Naive B cell (primary cell): ENCODE measurements at places on chromosomes 3 and 15.

DNA sequence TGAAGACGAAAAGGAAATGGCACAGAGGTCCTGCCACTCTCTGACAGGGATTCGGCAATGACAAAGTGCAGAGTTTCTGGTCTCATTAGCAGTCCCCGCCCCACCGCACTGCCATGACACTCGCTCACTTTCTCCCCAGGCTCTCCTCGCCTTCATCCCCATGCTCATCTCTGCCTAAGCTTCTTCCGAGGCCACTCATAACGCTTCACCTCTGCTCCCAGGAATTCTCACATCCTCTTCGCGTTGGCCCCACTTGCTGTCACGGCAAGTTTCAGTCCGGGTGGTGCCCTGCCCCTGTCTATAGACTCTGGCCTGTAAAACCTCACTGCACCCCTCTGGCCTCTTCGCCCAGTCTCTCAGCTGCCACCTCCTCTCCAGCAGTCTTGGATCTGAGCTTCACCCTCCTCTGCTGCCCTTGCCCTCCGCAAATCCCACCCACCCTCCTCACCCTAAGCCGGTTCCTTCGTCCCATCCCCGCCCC, 654 bp downstream of the RUBCN start:
- peak overlapping the region; percentile 97 for H3K27ac ChIP-seq
- H3K36me3 ChIP-seq, result no peaks in the 10 kb centered on the region
- peaks cover 50% of the 10 kb centered on the region for H3K4me1 ChIP-seq

- no peaks in the 10 kb centered on the region for H3K27me3 ChIP-seq
- H3K36me3 ChIP-seq, result peaks cover 5% of the 10 kb centered on the region
- peaks cover 56% of the 10 kb centered on the region for H3K4me1 ChIP-seq
- peak overlapping the region; percentile 89 for H3K27ac ChIP-seq
- DNase-seq, result no peak
Measured at GRCh38 chr3:186929685-186930084, 641 bp upstream of the ST6GAL1 start.

GRCh38 chr3:185353823-185354614, 8.9 kb upstream of the MAP3K13 start:
- peaks cover 34% of the 10 kb centered on the region for H3K27me3 ChIP-seq
- no peak overlapping the region for H3K27ac ChIP-seq

DNA sequence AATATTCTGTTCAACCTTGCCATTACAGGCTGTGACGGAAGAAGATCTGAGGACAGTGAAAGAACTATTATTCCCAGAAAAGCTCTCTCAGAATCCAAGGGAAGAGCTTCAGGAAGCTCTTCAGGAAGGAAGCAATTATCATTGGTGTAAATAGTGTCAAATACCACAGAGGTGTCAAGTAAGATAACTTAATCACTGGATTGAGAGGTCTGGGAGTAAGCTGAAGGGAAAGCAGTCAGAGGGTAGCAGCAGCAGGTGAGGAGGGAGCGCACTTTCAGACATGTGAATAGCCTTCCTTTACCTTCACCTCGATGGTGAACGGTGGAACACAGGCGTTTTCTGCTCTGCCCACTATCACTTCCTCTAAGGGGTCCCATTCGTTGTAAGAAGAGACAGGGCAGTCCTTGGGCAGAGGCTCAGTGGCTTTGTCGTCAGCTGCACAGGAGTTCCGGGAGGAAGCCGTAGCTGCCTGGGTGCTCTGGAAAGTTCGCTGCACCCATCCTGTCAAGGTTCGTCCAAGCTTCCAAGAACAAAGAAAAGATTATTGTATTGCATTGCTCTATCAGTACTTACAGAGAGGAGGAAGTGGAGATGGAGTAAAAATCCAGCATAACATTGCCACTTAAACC, 1.9 kb downstream of the GATM start:
- H3K36me3 ChIP-seq, result peaks cover 6% of the 10 kb centered on the region
- H3K27ac ChIP-seq, result no peak overlapping the region
- H3K27me3 ChIP-seq, result no peaks in the 10 kb centered on the region
- peak overlapping the region; percentile 94 for H3K4me3 ChIP-seq
- DNase-seq, result peak; percentile 31

DNA sequence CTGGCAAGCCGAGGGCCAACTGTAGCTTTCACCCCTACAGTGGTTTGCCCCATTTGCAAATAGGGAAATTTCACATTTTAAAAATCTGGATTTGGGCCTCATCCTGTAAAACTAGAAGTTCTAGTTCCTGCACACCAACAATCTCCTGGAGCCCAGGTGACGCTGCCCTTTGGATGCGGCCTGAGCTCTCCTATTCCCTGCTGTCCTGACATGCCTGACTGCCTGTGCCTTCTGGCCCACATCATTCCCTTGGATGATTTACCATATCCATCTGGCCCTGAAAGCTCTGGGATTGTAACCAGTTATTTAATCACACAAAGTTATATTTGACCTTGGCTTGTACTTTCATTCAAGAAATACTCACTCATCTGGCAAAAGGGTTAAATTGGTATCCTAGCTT, 272.3 kb downstream of the ARRDC4 start:
- no peak for DNase-seq
- no peaks in the 10 kb centered on the region for H3K4me1 ChIP-seq
- no peak overlapping the region for H3K4me3 ChIP-seq
- H3K36me3 ChIP-seq, result no peaks in the 10 kb centered on the region
- H3K27me3 ChIP-seq, result no peaks in the 10 kb centered on the region

GRCh38 chr3:35969406-35969805, 330.1 kb downstream of the ARPP21 start:
- H3K4me1 ChIP-seq, result peaks cover 6% of the 10 kb centered on the region
- H3K27me3 ChIP-seq, result no peaks in the 10 kb centered on the region
- H3K36me3 ChIP-seq, result no peaks in the 10 kb centered on the region
- no peak for DNase-seq
- peak overlapping the region; percentile 5 for H3K4me3 ChIP-seq

- H3K27ac ChIP-seq, result no peak overlapping the region
- H3K36me3 ChIP-seq, result no peaks in the 10 kb centered on the region
- H3K4me1 ChIP-seq, result peaks cover 18% of the 10 kb centered on the region
- peaks cover 5% of the 10 kb centered on the region for H3K27me3 ChIP-seq
Measured at GRCh38 chr15:60912984-60913697, 316.0 kb downstream of the RORA start.

GRCh38 chr3:140170612-140171011, 235.6 kb downstream of the CLSTN2 start:
- no peak for DNase-seq
- H3K27ac ChIP-seq, result no peak overlapping the region
- H3K27me3 ChIP-seq, result no peaks in the 10 kb centered on the region
- H3K36me3 ChIP-seq, result no peaks in the 10 kb centered on the region
- no peaks in the 10 kb centered on the region for H3K4me1 ChIP-seq

DNA sequence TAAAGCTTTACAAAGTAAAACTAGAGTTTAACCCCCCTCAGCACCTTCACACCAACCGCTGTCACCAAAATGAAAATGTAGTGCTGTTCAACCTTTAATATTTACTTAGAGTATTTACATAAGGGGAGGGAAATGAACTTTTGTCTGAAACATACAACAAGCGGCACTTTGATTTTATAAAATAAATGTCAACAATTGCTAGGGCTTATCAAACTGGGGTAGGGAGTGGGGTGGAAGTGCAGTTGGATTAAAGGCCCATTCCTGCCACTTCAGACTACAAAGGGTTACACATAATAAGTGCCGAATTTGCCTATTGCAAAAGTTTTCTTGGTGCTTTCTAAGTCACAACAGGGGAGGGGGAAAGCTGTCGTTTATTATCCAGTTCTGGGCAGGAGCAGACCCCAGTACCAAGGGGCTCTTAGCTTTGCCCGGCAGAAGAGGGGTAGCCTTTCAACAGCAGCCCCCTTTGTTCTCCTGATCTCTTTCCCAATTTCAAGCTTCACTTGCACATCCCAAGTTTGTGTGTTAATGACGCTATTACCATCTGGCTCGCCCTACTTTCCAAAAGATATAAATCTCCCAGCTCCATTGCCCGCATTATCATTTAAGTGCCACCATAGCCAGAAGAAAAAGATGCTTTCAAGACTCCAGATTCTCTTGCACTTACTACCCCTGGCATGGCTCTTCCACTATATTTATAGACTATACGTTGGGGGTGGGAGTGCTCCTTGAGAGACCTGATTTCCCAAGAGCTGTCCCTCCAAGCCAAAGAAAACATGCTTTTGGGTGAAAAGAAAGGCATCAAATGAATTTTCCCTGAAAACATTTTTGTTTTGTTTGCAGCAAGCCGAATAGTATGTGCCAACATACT, 17.0 kb downstream of the SOX2 start:
- no peak for DNase-seq
- peaks cover 10% of the 10 kb centered on the region for H3K4me1 ChIP-seq
- no peak overlapping the region for H3K27ac ChIP-seq
- H3K27me3 ChIP-seq, result peaks cover 79% of the 10 kb centered on the region
- no peak overlapping the region for H3K4me3 ChIP-seq

DNA sequence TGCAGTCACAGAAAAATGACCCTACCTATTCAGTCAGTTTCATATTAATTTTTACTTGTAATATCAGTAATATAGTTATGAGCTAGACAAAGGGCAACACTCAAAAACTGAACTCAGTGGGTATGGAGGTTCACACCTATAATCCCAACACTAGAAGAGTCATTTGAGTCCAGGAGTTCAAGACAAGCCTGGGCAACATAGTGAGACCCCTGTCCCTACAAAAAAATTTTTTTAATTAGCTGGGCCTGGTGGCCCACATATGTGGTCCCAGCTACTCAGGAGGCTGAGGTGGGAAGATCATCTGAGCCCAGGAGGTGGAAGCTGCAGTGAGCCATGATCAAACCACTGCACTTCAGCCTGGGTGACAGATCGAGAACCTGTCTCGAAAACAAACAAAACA, 3.1 kb downstream of the TMF1 start:
- no peaks in the 10 kb centered on the region for H3K27me3 ChIP-seq
- no peak for DNase-seq
- H3K36me3 ChIP-seq, result peaks cover 12% of the 10 kb centered on the region
- H3K4me1 ChIP-seq, result peaks cover 34% of the 10 kb centered on the region

- H3K4me1 ChIP-seq, result peaks cover 4% of the 10 kb centered on the region
- no peaks in the 10 kb centered on the region for H3K36me3 ChIP-seq
- no peak overlapping the region for H3K4me3 ChIP-seq
- no peak for DNase-seq
- H3K27me3 ChIP-seq, result no peaks in the 10 kb centered on the region
- H3K27ac ChIP-seq, result peak overlapping the region; percentile 62
Measured at GRCh38 chr3:194952841-194953241, 267.2 kb downstream of the FAM43A start.

DNA sequence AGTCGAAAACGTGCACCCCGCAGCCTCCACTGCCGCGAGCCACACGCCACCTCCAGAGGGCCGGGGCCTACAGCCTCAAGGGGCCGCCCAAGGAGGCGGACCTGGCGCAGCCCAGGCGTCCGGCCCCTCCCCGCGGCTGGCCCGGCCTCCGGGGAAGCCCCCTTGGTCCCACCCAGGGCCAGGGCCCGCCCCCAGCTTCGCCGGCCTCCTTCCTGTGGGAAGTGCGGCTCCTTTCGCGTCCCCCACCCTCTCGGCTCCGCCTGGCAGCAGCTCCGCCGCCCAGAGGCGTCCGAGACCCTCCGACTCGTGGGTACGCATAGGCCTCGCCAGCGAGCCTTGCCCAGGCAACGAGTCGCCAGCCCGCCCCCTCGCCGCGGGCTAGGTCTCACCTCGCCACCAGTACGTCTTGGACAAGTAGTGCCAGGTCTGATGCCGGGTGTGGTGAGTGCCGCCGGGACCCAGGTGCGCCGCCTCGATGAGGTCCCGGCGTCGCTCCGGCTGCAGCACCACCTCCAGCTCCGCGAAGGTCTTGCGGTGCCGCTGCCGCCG, 642 bp downstream of the ZBTB11 start:
- DNase-seq, result peak; percentile 97
- H3K4me1 ChIP-seq, result peaks cover 46% of the 10 kb centered on the region
- peak overlapping the region; percentile 98 for H3K4me3 ChIP-seq
- peaks cover 13% of the 10 kb centered on the region for H3K36me3 ChIP-seq
- H3K27ac ChIP-seq, result peak overlapping the region; percentile 98
- H3K27me3 ChIP-seq, result no peaks in the 10 kb centered on the region

DNA sequence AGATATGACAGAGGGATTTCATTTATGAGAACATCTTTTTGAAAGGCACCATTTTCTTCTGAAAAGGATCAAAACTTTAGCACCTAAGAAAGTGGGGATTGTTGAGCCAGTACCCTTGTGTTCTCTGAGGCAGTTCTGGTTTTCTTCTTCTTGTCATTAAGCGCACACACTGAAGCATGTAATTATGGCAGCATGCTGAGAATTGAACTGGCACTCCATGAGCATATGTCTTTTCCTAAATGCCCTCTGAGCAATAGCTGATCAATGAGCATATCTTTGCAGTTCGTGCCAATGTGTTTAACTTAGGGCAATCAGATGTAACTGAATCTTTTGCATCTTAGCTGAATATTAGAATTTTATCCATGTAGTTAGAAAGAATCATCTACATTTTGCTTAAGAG, 53.9 kb upstream of the VGLL3 start:
- H3K27ac ChIP-seq, result no peak overlapping the region
- H3K4me1 ChIP-seq, result no peaks in the 10 kb centered on the region
- no peak overlapping the region for H3K4me3 ChIP-seq
- no peak for DNase-seq

DNA sequence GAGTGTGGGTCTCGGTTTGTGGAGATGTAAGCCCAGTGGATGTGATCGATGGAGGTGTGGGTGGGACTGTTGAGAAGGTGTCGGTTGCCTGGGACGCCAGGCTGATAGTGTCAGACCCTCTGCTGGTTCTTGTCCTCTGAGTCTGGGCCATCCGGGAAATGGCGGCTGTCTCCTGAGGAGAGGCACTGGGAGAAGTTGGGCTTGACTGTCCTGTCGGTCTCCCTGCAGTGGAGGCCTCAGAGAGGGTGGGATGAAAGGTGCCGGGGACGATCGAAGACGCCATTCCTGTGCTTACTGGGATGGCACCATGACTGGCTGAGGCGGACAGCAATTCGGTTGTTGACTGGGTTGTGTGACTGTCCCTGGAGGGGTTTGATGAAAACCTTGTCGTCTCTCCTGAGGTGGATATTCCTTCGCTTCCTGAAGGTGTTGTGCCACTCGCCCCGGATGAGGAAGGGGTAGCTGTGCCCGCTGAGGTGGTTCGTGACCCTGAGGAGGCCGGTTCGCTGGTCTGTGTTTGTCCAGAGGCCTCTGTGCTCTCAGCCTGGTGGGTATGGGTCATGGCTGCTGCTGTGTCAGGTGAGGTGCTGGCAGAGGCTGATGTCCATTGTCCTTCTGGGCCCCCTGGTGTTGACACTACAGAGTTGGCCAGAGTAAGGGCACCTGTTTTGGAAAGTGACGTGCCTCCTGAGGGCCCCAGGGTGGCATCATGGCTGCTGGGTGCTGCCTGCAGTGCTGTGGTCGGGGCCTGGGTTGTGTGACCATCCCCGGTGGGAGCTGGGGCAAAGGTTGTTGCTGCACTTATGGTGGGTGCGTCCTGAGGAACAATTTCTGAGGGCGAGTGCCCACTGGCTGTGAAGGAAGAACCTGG, 22.8 kb downstream of the MUC4 start:
- H3K27me3 ChIP-seq, result peaks cover 61% of the 10 kb centered on the region
- peak overlapping the region; percentile 94 for H3K27ac ChIP-seq
- H3K4me1 ChIP-seq, result peaks cover 46% of the 10 kb centered on the region
- DNase-seq, result no peak
- H3K4me3 ChIP-seq, result no peak overlapping the region

DNA sequence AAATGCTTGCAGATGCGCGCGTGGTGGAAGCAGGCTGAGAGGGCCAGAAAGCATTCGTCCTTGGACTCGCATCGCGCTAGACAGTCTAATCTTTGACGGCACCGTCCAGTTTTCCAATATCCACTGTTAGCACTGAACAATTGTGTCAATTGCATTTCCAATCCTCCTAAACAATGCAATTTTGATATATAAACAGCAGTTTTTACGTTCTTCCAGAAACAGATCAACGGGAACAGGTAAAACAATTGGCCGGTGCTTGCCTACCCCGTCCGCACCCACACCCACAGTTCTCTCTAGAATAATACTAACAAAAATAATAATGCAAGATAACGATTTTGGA, 17.2 kb downstream of the CPN2 start:
- peak overlapping the region; percentile 81 for H3K4me3 ChIP-seq
- no peak overlapping the region for H3K27ac ChIP-seq
- DNase-seq, result no peak
